Activated B cell treated with CpG ODN at 0.5 μM for 24 hours (primary cell): ENCODE measurements at places on chromosomes 5 and 9.
A peak's percentile ranks its signal among the peaks of the same experiment; 100 is the strongest.

DNA sequence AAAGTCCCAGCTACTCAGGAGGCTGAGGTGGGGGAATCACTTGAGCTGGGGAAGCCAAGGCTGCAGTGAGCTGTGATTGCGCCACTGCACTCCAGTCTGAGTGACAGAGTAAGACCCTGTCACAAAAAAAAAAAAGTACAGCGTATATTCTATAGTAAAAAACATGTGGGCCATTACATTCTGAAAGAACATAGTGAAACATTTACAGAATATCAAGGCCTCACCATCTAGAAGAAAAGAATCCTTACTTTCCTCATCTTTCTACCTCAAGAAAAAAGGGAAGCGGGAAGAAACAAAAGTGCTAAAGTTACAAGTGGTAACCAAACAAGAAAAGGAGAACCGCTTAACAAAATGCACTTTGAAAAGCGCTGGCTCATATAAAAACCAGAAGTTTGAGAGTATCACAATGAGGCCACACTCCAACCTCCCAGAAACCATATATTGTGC lies 5.7 kb upstream of the SYK start:
- DNase-seq = no peak

GRCh38 chr9:112854657-112855056 lies 36.0 kb downstream of the SLC46A2 start:
- DNase-seq = no peak

GRCh38 chr9:124852829-124853531 lies at the start of gene WDR38:
Gene WDR38 (plus strand): TSS chr9:124853460. CDS start chr9:124853532, 72 bp downstream.
- DNase-seq = peak; percentile 81

DNA sequence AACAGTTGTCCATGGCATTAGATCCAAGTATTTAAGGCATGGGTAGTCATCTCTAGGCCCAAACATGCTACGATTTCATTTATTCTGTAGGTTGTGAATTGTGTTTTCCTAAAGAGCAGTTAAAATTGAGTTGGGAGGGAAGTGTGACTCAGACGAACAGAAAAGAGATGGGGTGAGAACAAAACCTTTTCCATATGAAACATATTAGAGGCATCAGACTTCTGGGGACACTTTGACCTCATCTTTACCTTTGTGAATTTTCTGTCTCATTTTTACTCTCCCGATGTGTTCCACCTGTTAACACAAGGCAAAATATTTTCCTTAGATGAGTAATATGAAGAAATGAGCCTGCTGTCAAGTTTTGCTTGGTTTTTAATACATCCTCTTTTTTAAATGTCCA lies 181.3 kb downstream of the ESM1 start:
- no peak for DNase-seq

DNA sequence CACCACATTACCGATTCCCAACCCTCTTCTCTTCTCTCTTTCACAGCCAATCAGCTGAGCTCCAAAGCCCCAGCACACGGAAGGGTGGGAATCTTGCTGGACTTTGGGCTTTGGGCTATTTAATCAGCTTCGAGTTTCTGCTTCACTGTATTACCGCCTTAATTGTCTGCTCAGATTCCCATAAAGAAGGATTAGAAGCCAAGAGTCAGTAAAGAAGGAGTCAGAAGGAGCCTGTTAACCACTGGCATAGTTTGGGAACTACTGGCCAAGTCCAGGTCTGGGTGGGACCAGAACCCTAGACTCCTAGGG lies 4.4 kb downstream of the SPRY4 start:
- no peak for DNase-seq

DNA sequence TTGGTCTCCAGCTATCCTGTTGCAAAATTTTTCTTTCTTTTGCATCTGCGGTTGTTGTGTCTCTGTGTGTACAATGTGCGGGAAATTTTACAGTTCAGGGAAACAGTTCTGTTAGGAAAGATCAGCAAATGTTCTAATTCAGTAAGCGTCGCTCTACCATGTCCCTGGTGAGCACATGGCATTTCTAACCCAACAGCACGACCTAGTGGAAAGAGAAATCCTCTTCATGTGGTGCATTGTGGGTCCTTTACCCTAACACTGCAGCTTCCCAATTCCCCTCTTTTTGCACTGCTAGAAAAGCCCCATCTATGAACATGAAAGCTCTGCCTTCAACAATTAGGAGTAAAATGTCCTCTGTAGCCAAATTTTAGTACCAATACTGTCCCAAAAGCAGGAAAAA lies 974.2 kb upstream of the CDH9 start:
- no peak for DNase-seq

DNA sequence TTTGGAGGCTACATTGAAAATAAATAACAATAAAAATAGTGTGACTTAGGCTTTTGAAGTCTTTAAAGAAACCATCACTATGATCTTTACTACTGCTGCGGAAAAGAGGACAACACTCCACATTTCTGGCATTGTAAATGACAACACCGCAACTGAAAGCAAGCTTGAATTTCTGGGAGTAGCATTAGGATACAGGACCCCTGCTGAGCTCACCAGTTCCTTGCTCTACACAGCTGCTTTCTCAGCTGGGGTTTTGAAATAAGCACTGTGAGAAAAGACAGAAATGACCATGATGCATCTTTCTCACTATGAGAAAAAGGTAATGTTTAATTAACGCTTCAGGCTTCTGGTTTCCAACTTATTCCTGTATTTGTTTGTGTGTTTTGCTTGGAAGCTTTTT lies 168.0 kb downstream of the TAF11L14 start:
- DNase-seq = no peak

- no peak for DNase-seq
These were observed 15.9 kb upstream of the TRIM14 start for GRCh38 chr9:98134702-98135557.

- DNase-seq = no peak
These were observed 133.3 kb downstream of the CACNA1B start for GRCh38 chr9:138010861-138011260.

DNA sequence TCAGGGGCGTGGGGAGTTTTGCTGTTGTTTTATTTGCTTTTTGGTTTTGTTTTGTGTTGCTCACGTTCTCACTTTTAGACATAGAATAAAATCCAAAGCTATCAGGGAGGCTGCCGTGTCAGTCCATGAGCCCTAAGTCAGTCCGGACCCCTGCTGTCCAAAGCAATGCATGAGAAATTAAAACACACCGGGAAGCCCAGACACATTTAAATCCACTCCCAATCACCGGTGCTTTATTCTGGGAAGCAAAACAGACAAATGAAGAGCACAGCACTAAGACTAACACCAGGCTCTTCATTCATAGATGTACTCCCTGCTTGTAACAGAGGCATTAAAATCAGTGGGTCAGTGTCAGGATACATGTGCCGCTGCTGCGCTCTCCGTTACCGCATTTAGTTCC lies 180.9 kb downstream of the IRX2 start:
- DNase-seq = no peak

DNA sequence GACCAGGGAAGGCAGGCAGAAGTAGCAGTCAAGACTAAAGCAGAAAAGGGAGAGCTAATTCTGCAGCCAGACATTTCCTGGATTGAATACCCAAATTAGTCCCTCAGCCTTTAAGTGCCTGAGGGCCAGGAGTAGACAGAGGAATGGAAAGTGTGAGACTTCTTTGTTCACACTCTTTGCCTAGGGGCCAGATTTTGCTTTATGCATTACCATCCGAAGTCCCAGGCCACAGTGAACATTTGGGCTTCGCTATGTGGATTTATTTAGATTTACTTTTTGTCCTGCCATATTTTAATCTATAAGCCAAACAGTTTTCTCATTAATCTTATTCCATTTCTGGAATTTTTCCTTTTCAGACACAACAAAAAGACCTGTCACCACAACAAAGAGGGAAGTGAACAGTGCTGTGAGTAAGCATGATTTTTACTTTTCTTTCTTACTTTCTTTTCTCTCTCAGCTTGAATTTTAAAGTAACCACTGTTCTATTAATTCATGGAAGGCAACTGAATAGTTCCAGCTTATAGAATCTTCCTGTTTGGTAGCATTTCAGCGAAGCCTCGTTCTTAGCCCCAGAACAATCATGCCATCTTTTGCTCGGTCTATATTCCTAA lies 52.6 kb downstream of the PDCD1LG2 start:
- DNase-seq = no peak

DNA sequence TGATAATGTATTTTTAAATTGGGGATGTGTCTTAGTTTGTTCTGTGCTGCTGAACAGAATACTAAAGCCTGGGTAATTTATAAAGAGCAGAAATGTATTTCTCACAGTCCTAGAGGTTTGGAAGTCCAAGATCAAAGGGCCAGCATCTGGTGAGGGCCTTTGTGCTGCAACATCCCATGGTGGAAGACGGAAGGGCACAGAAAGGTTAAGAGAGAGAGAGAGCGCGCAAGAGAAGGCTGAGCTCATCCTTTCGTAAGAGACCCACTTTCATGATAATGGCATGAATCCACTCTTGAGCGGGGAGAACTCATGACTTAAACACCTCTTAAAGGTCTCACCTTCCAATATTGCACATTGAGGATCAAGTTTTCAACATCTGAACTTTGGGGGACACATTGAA lies 79.1 kb upstream of the GOLM1 start:
- DNase-seq = no peak

- DNase-seq = no peak
These were observed 35.8 kb upstream of the SHISAL2B start for GRCh38 chr5:64654561-64654938.

DNA sequence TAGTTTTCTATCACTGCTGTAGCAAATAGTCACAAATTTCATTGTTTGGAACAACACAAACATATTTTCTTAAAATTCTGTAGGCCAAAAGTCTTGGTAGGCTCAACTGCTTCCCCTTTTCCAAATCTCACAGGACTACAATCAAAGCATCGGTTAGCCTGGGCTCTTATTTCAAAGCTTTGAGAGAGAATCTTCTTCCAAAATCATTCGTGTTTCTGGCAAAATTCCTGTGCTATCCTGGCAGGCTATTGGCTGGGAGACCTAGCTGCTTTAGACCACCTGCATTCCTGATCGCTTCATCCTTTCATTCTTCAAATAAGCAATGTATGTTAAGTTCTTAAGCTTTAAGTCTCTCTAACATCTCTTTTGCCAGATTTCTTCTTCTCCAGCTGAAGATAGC lies 629.8 kb upstream of the CDH18 start:
- no peak for DNase-seq
